PC-3 (cell line): ENCODE measurements at places on chromosomes 13 and 19. TPM values are rescaled to one million over a fixed set of nuclear protein-coding genes. Genes with fewer than 3 reads are reported as not detected.

The QPCTL gene
- total RNA-seq = 9.8 and 13.4 TPM in 2 replicates

The SIGLECL1 gene
- total RNA-seq = not detected in 2 replicates

The TRAPPC2B gene
- 16.1 and 21.0 TPM in 2 replicates for total RNA-seq

The C13orf46 gene
- total RNA-seq = 0.07 and 0.23 TPM in 2 replicates

The JAK3 gene
- total RNA-seq = 1.5 and 4.3 TPM in 2 replicates

The CKM gene
- total RNA-seq = not detected in 2 replicates

The SCAF1 gene
- total RNA-seq = 46.8 and 78.6 TPM in 2 replicates

The CEACAM3 gene
- not detected in 2 replicates for total RNA-seq

The SLC44A2 gene
- total RNA-seq = 63.9 and 87.3 TPM in 2 replicates

The HOMER3 gene
- 118 and 143 TPM in 2 replicates for total RNA-seq

The CHST8 gene
- 0.36 TPM in 1 of 2 replicates, not detected in the other for total RNA-seq

The ZNF91 gene
- 18.7 and 22.2 TPM in 2 replicates for total RNA-seq

The SYT5 gene
- total RNA-seq = 0.40 and 2.5 TPM in 2 replicates
